Hematopoietic multipotent progenitor cell treated with erythropoietin and hydrocortisone succinate and interleukin-3 and kit ligand, for 6 days (in vitro differentiated cells): ENCODE measurements at places on chromosomes 5 and 9.

DNA sequence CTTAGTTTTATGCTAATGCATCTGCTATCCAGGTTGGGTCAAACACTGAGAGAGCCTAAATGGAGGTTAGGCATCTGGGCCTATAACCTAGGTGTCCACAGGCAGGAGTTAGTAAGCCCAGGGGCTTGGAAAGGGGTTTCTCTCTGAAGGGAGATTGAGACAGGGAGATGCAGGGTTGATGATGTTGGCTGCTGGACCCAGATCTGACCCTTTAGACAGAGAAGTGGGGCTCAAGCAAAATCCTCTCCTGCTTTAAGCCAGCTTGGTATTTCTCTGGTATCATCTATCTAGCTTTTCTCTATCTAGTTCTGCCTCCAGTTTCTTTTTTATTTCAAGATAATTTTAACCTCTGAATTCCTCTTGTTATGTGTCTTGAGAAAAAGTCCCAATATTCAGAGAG lies 18.3 kb upstream of the ANKRD55 start:
- peak; percentile 8 for DNase-seq

DNA sequence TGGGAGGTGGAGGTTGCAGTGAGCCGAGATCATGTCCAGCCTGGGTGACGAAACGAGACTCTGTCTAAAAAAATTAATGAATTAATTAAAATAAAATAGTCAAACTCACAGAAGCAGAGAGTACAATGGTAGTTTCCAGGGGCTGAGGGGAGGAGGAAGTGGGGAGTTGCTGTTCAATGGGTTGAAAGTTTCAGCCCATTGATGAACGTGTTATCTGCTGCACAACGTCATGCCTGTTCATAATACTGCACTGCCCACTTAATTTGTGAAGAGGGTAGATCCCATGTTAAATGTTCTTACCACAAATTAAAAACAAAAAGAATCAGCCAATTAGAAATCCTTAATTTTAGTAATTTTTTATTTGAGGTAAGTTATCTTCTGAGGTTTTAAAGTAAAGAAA lies 16.4 kb upstream of the RUFY1 start:
- no peak for DNase-seq

DNA sequence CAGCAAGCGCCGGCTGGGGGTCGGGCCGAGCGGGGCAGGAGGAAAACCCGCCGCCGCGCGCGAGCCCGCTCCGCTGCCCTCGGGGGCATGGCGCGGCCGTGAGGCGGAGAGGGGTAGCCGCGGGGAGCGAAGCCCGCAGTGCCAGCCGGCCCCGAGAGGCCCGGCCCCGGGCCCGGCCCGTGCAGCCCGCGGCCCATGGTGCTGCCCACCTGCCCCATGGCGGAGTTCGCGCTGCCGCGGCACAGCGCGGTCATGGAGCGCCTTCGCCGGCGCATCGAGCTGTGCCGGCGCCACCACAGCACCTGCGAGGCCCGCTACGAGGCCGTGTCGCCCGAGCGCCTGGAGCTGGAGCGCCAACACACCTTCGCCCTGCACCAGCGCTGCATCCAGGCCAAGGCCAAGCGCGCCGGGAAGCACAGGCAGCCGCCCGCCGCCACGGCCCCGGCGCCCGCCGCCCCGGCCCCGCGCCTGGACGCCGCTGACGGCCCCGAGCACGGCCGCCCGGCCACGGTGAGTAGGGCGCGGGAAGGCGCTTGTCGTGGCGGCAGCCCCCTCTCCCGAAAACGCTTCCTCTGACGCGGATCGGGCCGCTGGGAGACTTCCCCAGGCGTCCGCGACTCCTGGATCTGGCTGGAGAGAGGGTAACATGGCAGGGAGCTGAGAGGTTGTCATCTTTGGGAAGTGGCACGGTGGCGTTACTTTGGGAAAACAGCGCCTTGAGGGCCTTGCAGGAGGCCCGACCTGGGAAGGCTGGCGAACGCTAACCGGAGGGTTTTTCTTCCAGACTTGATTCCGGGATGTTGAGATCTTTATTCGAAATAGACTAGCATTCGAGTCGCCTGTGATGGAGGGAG lies 523 bp downstream of the MAML1 start:
- DNase-seq, result peak; percentile 40

DNA sequence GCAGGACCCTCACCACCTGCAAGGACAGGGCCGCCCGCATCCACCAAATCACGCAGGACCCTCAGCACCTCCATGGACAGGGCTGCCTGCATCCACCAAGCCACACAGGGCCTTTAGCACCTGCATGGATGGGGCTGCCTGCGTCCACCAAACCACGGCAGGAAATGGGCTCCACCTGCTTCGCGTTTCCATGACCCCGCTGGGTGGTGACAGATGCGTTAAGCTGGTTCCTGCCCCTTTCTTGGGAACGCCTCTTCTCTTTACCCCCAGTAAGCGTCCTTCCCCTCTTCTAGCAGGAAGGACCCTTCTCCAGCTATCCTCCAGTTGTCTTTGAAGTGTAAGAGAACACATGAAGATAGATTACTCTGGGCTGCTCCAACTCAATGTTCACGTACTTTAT lies 13.5 kb downstream of the FBP1 start:
- no peak for DNase-seq

DNA sequence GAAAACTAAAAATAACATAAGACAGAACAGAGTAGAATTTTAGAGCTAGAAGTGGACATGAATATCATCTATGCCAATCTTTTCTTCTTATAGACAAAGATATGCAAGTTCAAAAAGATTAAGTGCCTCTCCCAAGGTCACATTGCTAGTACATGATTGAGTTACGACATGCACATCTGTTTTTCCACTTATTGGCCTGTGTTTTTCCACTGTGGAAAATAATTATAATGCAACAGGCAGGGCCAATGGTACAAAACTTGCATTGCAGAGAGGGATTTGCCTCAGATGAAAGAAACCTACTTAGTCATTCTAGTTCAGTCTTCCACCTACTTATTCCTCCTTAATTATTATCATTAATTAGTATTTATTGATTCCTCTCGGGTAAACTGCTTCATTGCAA lies 407.8 kb upstream of the SGCD start:
- DNase-seq, result no peak

DNA sequence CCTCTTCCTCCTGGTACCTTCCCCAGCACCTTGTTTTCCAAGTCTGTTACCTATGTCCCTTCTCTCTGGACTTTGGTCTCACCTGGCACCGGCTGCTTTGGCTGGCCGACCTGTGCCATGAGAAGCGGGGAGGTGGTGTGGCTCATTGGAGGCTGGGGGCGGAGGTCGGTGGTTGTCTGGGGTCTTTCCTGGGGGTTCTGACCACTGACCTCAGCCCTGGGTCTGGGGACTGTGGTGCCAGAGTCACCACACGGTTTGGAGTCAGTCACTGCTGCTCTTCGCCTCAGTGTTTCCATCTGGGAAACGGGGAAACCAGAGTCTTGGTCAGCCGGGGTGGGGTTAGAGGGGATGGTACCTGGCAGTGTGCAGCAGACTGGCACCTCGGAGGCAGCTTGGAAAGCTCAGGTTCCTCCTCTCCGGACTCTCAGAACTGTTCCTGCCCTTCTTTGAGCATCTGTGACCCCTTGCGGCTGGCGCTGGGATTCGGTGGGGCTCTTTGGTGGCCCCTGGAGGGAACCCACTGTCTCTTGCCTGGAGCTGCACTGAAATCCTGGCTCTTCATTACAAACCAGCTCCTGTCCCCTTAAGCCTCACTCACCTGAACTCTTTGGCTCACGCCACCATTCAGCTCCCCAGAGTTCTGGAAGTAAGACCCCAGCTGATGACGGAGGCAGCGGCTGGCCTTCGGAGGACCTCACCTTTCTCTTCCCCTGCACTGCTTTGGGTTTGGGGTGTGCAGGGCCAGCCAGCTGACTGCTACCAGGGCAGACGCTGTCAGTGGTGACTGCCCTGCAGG lies 4.1 kb upstream of the RXRA start:
- DNase-seq, result no peak

DNA sequence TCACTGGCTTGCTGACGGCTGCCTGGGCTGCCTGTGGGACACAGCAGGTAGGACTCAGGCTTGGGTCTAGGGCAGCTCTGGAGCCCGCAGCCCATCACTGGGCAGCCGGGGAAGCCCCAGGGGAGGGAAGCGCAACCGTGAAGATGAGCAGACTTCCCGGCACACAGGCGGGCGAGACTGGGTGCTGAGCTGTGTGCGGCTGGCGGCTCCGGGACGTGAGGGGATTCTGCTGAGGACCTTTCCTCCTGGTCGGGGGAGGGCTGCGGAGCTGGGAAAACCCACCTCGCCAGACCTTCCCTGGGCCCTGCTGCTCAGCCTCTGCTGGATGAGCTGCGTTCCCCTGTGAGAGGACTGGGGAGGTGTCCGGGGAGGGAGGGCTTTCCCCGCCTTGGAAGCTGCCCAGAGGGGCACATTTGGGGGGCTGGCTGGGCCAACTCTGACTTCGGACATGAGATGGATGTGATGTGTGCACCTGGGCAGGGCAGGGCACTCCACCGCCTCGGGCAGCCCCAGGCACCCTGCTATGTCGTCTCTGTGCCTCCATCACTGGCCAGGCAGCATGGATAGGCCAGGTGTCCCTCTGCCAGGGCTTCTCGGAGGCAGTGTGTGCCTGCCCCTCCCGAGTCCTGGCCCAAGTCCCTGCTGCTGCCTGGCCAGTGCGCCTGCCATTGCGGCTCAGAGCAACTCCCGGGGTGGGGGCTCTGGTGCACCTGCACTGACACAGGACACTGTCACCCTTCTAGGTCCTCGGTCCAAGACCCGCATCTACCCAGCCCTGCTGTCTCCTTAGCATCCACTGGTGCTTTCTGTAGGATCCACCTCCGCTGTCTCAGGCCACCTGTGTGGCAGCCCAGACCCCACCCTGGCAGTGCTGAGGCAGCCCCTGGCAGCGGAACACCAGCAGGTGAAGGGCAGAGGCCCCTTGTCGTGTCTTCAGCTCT lies 66.4 kb downstream of the COL5A1 start:
- no peak for DNase-seq

DNA sequence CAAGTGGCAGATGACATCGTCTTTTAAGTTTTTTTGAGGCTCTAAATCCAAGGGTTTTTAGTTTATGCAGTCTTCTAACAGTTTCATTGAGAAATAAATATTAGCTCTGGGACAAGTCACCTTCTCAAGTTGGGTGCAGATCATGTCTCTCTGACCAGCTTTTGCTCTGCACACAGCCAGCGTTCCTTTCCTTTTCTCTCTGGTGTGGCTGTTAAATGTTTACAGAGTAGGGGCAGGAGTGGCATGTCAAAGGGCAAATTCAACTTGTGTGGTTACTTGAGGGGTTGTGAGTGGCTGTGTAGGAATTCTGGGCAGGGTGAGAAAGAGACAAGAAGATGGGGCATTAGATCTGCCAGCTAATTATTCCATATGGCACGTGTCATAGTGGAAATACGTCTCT lies 187.5 kb upstream of the HMHB1 start:
- no peak for DNase-seq

DNA sequence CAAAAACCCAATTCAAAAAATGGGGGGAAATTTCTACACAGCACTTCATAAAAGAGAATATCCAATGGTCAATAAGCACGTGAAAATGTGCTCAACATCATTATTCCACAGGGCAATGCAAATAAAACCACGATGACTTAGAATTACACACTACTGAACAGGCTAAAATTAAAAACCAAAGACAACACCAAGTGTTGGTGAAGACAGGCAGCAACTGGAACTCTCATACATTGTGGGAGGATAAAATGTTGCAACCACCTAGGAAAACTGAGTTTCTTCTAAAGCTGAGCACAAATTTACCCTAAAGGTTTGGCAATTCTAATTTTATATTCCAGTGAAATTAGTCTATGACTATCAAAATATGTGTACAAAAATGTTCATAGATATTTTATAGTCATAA lies 9.5 kb downstream of the GIN1 start:
- no peak for DNase-seq

- DNase-seq, result peak; percentile 85
These were observed 30.9 kb downstream of the CXXC5 start for GRCh38 chr5:139678751-139679750.

DNA sequence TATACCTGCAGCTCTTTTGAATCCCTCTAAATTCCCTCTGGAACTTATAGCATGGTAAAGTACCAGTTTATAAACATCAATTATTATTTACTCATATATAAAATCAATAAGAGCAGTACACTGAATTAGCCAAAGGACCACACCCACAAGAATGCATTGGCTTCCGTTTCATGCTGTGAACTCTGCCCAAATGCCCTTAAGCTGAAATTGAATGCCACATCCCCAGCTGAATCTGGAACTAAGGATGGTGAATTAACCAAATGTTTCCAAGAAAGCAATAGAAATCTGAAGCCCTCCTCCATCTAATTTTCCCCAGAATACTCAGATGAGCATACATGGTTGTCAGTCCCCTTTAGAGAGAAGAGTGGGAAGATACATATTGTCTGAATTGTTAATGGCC lies 436.4 kb upstream of the FTMT start:
- DNase-seq, result no peak

DNA sequence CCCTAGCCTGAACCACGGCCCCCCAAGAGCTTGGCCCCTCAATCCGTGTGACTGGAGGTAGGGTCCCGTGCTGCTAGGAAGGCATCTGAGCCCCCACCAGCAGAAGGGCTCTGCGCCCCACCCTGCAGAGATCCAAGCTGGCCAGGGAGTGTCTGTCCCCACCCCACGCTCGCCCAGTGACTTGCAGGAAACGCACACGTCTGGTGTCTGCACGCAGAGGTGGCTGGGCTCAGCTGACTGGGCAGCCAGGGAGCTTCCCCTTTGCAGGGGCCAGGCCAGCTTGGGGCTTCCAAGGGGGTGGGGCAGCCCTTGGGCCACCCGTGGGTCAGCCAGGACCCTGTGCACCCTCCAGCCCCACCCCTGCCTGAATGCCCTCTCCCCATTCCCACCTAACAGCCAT lies 24.3 kb downstream of the NOTCH1 start:
- DNase-seq, result peak; percentile 39

DNA sequence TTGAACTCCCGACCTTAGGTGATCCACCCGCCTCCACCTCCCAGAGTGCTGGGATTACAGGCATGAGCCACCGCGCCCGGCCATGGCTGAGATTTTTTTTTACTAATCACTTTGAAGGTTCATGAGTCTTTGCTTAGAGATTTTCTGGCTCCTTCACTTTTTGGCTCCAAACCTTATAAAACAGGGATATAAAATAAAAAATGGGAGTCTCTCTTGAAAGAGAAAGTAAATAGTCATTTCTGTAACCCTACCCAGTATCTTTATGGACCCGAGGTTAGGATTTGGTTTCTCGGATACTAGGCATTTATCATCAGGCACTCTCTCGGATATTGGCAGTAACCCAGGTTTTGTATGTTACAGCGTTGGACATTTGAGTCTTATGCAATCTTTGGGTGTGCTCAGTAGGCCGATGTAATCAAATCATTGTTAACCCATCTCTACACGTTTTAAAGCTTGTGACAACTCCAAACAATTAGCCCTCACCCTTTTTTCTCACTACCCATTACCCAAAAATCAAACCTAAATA lies 25.3 kb downstream of the STXBP1 start:
- peak; percentile 49 for DNase-seq

GRCh38 chr9:120434532-120434931 lies 145.4 kb downstream of the CDK5RAP2 start:
- DNase-seq, result no peak

GRCh38 chr9:136848393-136849037 lies 694 bp upstream of the PHPT1 start:
- DNase-seq, result peak; percentile 72

- no peak for DNase-seq
These were observed 19.7 kb upstream of the LRRC70 start for GRCh38 chr5:62558941-62559340.
